ENCODE measurements at places on chromosomes 2 and 18.

- no peak for DNase-seq
Measured at GRCh38 chr2:65577654-65578053, 145.3 kb upstream of the SPRED2 start.

GRCh38 chr2:71617266-71617665 is 163.9 kb downstream of the DYSF start:
- DNase-seq, result no peak

- no peak for DNase-seq
Measured at GRCh38 chr18:79438898-79439627, 43.3 kb downstream of the NFATC1 start.

- DNase-seq, result no peak
Measured at GRCh38 chr2:117774716-117775115, 39.8 kb upstream of the DDX18 start.

DNA sequence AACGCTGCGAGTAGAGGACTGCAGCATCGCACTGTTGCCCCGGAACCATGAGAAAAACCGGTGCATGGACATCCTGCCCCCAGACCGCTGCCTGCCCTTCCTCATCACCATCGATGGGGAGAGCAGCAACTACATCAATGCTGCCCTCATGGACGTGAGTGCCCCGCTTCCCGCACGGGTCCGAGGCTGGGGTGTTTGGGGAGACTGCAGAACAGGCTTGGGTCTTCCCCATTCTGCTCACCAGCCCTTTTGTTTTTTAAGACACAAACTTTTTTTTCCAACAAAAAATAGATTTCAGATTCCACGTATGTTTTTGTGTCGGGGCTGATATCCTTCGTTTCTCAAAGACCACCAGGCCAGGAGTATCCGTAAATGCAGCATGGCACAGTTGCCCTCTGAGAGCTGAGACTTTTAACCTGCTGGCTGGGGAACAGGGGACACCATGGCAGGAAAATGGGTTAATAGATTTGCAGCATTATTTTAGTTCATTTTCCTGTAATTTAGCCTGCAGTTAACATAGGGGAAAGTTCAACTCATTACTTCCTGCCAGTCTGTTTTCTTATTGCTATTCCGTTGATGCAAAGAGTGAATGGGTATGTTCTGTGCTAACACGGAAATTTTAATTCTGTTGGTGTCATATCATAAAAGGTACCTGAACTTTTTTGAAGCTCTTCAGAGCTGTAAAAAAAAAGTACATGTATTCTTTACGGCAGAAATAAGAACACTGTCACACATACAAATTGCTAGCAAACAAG is 229.9 kb upstream of the RAB12 start:
- DNase-seq, result no peak

DNA sequence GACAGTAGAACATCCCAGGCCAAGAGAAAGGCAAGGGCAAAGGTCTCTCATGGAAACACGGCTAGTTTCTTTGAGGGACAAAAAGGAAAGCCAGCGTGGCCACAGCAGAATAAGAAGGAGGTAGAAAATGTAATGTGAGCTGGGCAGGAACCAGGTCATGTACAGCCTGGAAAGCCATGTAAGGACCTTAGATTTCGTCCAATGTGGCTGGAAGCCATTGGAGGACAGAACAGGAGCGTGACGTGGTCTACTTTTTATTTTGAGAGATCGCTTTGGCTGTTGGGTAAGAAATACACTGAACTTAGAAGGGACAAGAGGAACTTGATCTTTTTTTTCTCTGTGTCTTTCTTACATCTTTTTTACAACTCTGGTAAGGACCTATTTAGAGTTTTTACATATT is 57.8 kb upstream of the ANKRD44 start:
- no peak for DNase-seq

DNA sequence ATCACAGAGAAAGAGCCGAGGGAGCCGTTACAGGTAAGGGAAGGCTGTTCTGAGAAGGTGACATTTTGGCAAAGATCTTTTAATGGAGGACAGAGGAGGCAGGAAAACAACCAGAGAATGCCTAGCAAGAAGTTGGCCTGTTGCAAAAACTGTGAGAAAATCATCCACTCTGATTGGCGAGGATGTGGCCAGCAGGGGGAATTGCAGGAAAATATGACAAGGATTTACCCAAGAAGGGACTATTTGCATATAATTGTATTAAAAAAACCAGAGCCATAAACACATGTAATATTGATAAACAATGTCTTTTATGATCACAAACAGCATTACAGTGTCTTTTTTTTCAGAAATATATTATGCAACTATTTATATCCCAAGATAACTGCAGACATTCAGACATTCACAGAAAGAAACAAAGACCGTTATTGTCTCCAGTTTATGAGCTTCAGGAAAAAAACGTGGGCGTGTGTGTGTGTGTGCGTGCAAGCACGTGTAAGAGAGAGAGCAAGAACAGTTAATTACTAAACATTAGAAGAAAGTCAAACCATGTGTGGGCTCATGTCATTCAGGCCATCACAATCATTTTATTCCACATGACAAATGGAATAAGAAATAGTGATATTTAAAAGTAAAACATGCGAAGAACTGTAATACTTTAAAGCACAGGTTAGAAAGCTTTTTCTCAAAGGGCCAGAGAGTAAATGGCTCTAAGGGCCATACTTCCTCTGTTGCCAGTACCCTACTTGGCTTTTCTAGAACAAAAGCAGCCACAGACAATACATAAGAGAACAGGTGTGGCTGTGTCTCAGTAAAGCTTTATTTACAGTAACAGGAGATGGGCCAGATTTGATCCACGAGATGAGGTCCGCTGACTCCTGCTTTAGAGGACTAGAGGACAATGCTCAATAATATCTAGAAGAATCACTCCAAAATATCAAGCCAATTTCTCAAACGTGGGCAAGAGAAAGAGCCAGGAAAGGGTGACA is 324.1 kb downstream of the DLGAP1 start:
- DNase-seq, result peak; percentile 5
